ENCODE measurements at places on chromosomes 3 and 15.

DNA sequence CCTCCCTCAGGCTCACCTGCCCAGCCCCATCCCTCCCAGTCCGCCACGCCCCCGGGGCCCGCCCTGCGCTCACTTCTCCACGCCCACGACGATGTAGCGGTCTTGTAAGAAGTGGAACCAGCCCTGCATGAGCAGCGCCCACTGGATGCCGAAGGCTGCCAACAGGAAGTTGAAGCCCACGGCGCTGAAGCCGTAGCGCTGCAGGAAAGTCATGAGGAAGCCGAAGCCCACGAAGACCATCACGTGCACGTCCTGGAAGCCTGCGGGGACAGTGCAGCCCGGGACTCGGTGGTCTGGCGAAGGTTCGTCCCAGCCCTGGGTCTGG lies 9.7 kb downstream of the RHCG start:
- DNase-seq = no peak

GRCh38 chr3:98573181-98573728 lies 20.2 kb downstream of the CPOX start:
- DNase-seq = peak; percentile 55

DNA sequence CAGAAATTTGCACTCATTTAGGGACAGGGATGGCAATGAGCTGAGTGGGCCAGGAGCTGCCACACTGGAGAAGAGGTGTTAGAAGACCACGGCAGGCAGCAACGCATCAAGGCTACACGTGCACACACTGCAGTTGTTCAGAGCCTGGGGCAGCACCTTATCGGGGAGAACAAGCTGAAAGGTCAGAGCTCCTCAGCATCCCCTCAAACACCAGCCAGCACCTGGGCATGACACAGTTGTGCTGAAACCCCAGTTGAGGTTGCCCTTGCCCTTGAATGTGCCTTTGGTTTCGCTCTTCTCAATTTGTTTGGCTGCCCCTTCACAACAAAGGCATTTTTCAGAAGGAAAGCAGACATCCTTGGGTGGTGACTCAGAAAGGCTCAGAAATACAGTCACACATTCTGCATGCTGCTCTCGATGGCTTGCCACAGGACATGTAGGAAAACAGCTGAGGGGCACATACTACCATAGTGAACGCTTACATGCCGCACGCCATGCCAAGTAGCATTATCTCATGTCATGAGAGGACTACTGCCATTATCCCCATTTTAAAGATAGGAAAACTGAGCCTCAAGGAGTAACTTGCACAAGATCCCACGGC lies 57.6 kb downstream of the ST8SIA2 start:
- no peak for DNase-seq

DNA sequence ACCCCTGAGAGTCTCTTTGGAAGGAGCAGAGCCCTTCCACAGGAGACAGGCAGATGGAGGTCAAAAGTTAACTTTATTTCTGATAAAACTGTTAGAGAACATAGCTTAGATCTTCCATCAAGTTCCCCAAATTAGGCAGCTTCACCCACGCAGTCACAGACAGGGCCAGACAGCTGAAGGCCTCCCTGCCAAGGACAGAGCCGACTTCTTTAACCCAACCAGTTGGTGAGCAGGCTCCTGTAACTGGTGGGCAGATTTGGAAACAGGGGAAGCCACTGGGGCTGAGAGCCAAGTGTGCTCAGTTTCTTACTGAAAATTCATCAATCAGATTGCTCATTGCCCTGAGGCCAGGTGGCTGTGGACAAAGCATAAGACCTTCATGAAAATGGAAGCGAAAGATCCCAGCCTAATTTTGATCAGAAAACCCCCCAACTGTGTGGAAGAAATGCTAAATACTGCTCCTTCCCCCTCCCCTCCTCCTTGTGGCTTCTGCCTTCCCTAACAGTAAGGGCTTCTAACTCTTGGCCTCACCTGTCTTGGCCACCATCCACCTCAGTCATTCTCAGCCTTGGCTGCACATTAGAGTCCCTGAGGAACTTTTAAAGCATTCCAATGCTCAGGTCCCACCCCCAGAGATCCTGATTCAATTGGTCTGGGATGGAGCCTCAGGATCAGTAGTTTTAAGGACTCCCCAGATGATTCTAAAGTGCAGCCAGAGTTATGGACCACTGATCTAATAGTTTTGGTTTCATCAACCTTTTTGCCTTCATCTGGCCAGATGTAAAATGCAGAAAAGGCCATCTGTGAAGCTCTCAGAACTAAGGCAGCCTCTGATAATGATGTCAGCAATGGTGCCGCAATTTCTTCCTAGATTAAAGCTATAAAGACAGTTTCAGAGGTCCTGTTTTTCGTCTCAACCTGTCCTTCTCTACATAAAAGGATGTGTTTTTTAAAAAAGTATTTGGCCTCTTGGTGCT lies 11.5 kb downstream of the CLRN1 start:
- no peak for DNase-seq

- peak; percentile 33 for DNase-seq
Measured at GRCh38 chr15:45276831-45277230, 24.8 kb downstream of the SLC28A2 start.

DNA sequence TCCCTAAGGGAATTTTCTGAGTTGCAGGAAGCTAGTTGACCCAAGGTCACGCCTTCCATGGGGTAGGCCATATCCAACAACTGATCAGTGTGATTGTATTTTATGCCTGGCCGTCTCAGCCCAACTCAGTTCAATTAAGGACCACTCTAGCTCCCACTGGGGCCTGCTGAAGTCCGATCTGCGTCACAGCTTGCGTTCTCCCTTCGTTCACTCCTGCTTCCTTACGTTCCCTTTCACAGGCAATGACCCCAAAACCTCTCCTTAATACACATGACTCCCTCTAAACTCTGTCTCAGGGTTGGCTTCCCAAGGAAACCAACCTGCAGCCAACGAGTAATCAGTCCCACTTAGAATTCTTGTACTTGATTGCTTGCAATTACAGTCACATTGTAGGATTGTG lies 428.0 kb downstream of the RBMS3 start:
- DNase-seq = no peak

DNA sequence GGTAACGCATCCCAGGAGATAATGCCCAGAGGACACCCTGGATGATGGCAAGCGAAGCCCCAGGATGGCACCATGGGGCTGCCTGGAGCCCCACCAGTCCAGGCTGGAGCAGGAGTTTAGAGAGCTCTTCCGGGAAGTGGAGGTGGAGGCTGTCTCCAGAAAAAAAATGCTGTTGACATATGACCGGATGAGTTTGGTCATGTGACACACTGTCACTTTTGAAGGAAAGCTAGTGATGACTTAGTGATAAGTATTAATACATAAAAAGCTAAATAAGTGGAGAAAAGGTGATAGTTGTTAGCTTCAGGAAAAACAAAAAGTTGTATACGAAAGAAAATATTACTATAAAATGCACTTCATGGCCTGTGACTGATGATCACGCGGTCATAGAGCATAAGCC lies 20.0 kb upstream of the MYZAP start:
- no peak for DNase-seq

DNA sequence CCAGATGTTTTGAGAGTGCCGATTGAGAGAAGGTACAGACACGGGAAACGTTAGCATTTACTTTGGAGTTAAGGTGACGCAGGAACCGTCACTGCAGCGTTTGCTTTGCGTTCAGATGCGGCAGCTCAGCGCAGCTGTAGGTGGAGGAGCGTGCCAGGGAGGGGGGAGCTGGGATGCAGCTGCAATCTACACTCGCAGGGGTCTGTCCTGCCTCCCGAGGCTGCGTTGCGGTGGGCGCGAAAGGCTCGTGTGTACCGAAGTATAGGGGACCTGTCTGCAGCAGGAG lies 425 bp upstream of the FYTTD1 start:
- DNase-seq = peak; percentile 60

DNA sequence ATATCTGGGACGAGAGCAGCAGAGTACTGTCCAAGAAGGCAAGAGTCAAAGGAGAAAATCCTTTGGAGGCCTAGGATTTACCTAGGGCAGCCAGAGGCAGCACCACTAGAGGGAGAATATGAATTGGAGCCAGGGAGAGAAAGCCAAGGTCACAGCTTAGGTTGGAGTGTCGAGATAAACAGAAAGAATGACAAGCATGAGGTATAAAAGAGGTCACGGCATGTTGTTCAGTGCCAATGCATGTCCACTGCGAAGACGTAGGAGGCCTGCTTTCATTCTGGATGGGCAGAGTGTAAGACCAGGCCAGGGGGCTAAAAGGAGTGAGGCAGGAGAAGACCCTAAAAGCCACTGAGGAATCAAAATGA lies 47.2 kb downstream of the THBS1 start:
- no peak for DNase-seq

GRCh38 chr3:153334558-153334957 lies 172.5 kb downstream of the RAP2B start:
- DNase-seq = no peak

DNA sequence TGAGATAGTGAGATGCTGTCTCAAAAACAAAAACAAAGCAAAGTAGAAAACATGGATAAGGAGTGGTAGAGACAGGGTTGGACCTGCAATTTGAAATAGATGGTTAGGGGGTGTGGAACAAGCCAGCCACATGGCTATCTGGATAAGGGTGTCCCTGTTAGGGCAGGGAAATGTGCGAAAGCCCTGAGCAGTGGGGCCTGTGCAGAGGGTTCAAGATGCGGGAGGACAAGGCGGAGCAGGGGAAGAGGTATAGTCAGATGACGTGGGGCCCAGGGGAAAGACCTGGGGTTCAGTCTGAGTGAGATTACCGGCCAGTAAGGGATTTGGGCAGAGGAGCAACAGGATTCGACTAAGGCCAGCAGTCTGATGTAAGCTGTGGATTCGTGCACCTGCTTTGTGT lies 18.4 kb upstream of the NR2E3 start:
- DNase-seq = no peak

DNA sequence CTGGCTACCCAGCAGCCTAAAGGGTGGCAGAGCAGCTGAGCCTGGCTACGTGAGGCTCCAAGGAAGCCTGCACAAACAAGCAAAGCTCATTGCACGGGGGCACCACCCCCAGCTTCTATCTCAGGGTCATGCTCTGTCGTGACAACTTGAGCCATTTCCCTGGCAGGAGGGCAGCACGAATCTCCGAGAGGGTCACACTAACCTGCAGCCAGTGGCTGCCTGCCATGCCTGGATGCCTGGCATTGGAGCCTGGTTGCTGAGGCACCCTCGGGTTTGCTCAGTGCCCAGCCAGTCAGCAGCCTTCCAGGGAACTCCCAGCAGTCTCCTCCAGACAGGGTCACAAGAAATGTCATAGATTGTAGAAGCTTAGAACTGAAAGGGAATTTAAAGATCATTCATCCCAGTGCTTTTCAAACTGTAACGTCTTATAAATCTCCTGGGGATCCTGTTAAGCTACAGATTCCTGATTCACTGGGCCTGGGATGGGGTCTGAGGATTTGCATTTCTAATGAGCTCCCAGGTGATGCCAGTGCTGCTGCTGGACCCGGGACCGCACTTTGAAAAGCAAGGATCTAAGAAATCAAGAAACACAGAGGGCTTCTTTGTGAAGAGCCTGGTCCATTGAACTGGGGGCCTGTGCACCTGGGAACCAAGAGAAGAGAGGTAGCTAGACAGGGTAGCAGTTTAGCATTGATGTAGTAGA lies 48.4 kb downstream of the TMEM266 start:
- no peak for DNase-seq

DNA sequence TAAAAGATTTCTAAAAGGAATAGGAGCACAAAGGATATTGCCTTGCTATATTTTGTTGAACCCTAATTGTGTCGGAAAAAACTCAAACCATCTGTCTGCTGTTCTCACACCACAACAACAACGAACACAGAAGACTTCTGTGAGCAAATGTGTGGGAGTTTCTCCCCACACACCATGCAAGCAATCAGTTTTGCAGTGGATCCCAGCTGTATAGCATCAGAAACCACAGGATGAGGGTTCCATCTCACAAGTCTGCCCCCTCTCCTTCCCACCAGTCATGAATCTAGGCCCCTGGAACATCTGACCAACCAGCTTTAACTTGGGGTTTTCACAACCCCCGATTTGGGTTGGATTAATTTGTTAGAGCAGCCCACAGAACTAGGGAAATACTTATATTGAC lies 91.3 kb upstream of the SLC4A7 start:
- no peak for DNase-seq

DNA sequence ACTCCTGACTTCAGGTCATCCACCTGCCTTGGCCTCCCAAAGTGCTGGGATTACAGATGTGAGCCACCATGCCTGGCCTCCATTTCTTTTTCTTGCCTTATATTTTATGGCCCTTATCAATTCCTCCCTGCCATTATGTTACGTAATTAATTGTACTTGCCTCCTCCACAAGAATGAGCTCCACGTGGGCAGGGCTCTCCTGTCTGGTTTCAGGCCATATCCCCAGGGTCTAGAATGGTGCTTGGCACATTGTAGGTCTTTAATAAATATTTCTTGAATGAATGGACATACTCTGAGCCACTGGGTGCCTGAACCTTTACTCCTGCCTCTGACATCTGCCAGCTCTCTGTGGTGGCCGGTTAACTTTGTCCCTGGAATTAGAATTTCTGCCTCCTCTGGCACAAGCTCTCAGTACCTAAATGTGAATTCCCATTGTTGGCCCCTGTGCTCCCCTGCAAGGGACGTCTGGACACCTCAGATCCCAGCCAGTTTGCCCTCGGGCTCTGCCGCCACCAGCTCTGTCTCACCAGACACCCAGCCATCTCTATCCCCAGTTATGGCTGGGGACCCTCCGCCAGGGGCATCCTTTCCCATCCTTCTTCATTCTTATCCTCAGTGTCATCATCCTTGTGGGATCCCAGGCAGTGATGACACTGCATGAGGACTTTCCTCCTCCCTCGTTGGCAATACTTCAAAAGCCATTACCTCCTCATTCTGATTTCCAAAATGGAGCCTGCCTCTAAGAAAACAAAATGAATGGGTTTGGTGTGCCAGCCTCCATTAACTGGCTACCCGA lies 165.6 kb upstream of the SMAD3 start:
- DNase-seq = no peak

GRCh38 chr15:44720460-44721176 lies 9.3 kb downstream of the B2M start:
- no peak for DNase-seq
